ENCODE measurements at places on chromosomes 7 and 10.

DNA sequence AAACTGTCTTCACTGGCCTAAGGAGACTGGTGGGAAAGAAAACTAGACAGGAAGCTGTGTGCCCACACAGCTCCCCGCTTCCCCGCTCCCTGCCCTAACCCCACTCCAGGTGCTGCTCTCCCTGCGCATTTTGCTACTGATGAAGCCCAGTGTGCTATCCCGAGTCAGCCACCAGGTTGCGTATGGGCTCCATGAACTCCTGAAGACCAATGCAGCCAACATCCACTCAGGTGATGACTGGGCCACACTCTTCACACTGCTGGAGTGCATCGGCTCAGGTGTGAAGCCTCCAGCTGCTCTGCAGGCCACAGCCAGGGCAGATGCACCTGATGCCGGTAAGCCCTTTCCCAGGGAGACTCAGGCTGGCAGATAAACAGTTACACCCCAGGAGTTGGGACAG, 20.3 kb upstream of the NFKB2 start:
- peak; percentile 27 for DNase-seq
- H3K27ac ChIP-seq, result no peak overlapping the region
- no peaks in the 10 kb centered on the region for H3K4me1 ChIP-seq
- no peak overlapping the region for H3K4me3 ChIP-seq

- DNase-seq, result no peak
- H3K36me3 ChIP-seq, result no peaks in the 10 kb centered on the region
- H3K27ac ChIP-seq, result no peak within 1 kb of the TSS
- no peaks in the 10 kb centered on the region for H3K4me1 ChIP-seq
- no peak within 1 kb of the TSS for H3K4me3 ChIP-seq
- peaks cover 28% of the 10 kb centered on the region for H3K27me3 ChIP-seq
These were observed at the start of gene CXCL12 for GRCh38 chr10:44385026-44385695. Gene CXCL12 (minus strand): TSS chr10:44385097. CDS start chr10:44385005, 92 bp downstream.

DNA sequence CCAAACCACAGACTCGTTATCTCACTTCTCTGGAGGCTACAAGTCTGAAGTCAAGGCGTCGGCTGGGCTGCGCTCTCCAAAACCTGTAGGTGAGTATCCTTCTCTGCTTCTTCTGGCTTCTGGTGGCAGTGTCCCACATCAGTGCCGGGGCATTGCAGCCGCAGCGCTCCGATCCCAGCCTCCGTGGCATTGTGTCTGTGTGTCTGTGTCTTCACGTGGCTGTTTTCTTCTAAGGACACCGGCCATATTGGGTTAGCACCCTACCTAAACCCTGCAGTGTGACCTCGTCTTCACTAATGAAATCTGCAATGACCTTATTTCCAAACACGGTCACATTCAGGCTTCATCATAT, 584.9 kb upstream of the COBL start:
- no peak for DNase-seq
- no peak overlapping the region for H3K4me3 ChIP-seq
- no peaks in the 10 kb centered on the region for H3K36me3 ChIP-seq
- H3K27me3 ChIP-seq, result no peaks in the 10 kb centered on the region

DNA sequence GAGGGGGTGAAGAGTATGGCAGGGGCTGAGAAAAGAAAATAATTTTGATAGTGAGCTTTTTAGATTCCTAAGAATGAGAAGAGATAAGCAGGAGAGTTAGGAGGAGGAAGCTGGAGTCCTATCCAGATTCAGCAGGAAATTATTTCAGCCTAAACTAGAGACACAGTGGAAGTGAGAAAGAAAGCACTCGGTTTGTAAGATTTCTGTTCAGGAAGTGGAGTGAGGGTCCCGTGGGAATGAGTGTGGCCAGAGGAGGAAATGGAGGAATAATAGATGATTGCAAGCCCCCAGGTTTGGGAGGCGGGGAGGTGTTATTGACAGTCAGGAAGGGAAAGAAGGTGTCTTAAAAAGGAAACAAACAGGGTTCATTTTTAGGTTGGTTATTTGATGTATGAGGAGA, 84.8 kb upstream of the NRP1 start:
- no peak for DNase-seq
- no peak overlapping the region for H3K27ac ChIP-seq
- no peaks in the 10 kb centered on the region for H3K36me3 ChIP-seq
- no peaks in the 10 kb centered on the region for H3K4me1 ChIP-seq
- H3K27me3 ChIP-seq, result no peaks in the 10 kb centered on the region

DNA sequence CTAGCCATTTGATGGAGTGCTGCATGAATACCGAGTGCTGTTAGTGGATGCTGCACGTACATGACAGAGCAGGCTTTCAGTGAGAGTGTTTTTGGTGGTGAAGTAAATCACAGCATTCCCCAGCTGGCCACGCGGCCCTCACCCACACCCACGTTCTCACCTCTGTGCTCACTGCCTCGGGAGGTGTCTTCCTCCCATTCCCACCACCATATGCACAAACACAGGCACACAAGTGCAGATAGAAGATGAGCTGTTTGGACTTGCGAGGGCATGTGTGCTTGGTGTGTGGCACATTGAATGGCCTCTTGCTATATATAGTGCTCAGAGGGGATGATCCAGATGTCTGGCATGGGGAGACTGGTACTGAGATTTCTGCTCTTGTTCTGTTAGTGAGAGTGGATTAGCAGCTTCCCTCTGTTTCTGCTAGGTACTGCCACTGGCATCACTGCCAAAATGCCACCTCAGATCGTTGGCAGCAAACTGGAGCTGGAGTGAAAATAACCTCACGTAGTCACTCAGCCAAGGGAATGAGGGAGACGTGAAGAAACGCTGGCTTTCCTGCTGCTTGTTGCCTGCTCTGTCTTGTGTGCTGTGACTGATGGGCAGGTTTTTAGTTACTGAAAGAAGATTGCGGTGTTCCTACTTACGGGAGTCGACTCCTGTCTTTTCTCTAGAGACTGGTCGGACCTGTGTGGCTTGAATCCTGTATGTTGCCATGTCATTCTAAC, 19.1 kb downstream of the DNAJB6 start:
- H3K4me1 ChIP-seq, result peaks cover 18% of the 10 kb centered on the region
- H3K36me3 ChIP-seq, result no peaks in the 10 kb centered on the region
- no peak for DNase-seq
- H3K27me3 ChIP-seq, result no peaks in the 10 kb centered on the region

DNA sequence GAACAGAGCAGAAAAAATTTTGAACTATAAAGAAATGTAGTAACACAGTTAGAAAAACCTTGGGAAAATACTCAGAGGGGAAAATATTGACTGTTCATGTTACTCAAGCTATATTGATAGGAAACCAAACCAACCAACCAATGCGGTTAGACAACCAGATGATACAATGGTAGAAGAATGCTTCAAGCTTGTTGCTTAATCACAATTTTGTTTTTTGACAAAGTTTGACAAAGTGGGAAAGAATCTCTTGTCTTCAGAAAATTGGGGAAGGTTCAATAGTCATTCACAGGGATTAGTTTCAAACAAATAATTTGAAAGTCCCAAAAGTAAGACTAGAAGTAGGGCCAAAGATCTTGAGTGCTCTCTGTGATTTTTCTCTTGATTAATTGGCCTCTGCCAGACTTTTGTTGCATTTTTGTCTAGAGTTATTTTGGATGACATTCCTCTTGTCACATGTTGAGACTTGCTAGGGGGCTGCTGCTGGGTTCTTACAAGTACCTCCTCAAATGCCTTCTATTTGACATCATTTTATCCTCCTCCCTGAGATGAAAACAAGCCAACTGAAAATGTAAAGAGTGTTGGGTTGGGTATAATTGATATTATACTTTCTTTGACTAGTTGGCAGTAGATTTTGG, 233.1 kb upstream of the PHYHIPL start:
- no peak overlapping the region for H3K4me3 ChIP-seq
- H3K36me3 ChIP-seq, result no peaks in the 10 kb centered on the region
- no peaks in the 10 kb centered on the region for H3K4me1 ChIP-seq
- H3K27ac ChIP-seq, result no peak overlapping the region
- no peak for DNase-seq

DNA sequence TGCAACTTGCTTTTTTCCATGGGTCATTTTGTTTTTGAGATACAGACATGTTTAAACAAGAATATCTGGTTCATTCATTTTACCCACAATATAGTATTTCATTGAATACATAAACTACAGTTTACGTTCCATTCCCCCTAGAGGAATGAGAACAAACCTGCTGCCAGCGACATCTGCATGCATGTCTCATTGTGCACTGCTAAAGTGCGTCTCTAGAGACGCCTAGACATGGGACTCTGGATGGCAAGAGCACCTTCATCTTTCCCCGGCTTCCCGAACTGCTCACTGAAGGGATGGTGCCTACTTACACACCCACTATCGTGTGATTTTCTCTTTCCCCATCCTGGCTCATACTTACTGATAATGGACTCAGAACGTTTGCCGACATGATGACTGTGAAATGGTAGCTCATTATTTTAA, 1.2 kb upstream of the ZNF777 start:
- H3K27ac ChIP-seq, result no peak overlapping the region
- H3K4me3 ChIP-seq, result no peak overlapping the region
- H3K4me1 ChIP-seq, result peaks cover 14% of the 10 kb centered on the region
- peaks cover 3% of the 10 kb centered on the region for H3K27me3 ChIP-seq

- DNase-seq, result no peak
- no peak overlapping the region for H3K4me3 ChIP-seq
- no peaks in the 10 kb centered on the region for H3K36me3 ChIP-seq
- H3K4me1 ChIP-seq, result no peaks in the 10 kb centered on the region
These were observed 165.2 kb downstream of the GNAT3 start for GRCh38 chr7:80346704-80347103.

- H3K36me3 ChIP-seq, result no peaks in the 10 kb centered on the region
- no peak for DNase-seq
These were observed 523.9 kb downstream of the SUGCT start for GRCh38 chr7:40658729-40659128.

DNA sequence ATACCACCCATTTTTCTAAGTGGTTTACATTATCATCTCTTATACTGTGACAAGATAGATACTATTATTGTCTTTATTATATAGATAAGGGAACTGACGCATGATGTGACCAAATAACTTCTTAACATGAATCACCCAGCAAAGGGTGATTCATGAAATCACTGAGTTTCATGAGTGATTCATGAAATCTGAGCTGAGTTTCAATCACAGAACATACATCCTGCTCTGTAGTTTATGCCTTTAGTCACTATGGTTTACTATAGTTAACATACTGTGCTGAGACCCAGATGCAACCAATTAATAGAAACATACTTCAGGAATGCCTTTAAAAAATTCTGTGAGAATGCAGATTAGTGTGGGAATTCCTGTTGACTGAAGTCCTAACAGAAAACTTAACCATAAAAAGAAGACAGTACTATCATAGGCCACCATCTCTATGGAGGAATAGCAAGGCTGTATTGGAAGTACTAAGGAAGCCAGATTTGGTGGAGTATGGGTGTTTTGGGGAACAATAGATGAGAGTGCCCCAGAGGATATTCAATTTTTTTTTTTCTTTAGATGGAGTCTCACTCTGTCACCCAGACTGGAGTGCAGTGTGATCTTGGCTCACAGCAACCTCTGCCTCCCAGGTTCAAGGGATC, 43.1 kb upstream of the SEMA3A start:
- no peak overlapping the region for H3K4me3 ChIP-seq
- DNase-seq, result no peak
- H3K4me1 ChIP-seq, result no peaks in the 10 kb centered on the region
- no peak overlapping the region for H3K27ac ChIP-seq

- no peak for DNase-seq
- H3K27ac ChIP-seq, result no peak overlapping the region
- peaks cover 5% of the 10 kb centered on the region for H3K27me3 ChIP-seq
These were observed 154.4 kb upstream of the LANCL2 start for GRCh38 chr7:55210716-55211115.

DNA sequence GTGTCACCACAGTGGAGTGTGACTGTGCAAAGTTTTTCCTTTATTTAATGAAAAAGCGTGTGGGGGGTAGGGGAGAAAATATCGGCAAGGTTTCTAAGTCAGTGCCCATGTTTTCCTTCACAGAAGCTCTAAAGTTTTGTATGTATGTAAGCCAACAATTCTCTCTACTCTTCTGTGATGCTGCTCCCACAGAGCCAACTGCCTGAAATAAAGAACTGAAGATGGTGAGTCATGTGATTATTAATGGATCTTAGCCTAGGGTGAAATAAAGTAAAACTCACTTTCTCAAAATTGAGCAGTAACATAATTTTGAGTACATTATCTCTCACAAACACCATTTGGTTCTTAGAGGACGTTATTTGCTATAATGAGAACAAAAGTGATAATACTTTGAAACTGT, 143.7 kb downstream of the ELMO1 start:
- peaks cover 9% of the 10 kb centered on the region for H3K4me1 ChIP-seq
- DNase-seq, result no peak

DNA sequence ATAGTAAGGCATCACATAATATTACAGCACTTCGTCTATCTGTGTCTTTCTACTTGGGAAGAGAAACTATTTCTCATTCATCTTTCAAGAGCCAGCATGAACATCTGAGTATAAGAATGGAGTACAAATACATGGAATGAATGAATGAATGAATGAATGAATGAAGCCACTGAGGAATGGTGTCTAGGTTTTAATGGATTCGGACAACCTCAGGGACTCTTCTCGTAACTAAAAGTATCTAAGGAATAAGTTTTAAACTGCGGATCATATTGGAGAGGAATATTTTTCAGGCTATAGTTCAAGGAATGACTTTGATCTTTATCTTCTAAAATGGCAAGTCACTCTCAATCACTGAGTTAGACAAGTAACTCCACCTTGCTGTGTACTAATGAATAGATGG, 199.0 kb downstream of the DOCK4 start:
- DNase-seq, result no peak
- H3K4me1 ChIP-seq, result no peaks in the 10 kb centered on the region
- no peaks in the 10 kb centered on the region for H3K36me3 ChIP-seq
- H3K4me3 ChIP-seq, result no peak overlapping the region

DNA sequence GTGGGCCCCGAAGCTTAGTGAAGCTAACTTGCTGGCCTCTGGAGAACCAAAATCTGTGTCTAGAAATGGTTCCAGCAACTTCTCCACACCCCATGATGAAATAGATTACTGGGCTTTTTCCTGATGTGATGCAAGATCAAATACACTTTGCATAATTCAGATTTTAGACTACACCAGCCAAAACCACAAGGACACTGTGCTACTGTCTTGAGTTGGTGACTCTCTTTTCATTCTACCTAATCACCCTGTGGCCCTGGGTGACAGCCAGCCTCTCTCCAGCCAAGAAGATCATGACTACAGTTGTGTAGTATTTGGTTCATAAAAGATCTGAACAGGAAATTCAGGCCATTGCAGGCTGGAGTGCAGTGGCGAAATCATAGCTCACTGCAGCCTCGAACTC, 22.2 kb downstream of the AZGP1 start:
- no peaks in the 10 kb centered on the region for H3K27me3 ChIP-seq
- no peak overlapping the region for H3K4me3 ChIP-seq
- DNase-seq, result no peak

- no peaks in the 10 kb centered on the region for H3K36me3 ChIP-seq
- no peaks in the 10 kb centered on the region for H3K27me3 ChIP-seq
- DNase-seq, result no peak
- no peak overlapping the region for H3K4me3 ChIP-seq
These were observed 17.4 kb downstream of the AUTS2 start for GRCh38 chr7:69615685-69616084.
